Mammary epithelial cell (primary cell): ENCODE measurements at places on chromosomes 2 and 18. TPM values are rescaled to one million over a fixed set of nuclear protein-coding genes. Genes with fewer than 3 reads are reported as not detected.

The SLC4A3 gene
- total RNA-seq, result 12.5 TPM

The LYG2 gene
- not detected in 2 replicates for total RNA-seq

The BOLL gene
- not detected in 2 replicates for total RNA-seq

The VAMP8 gene
- total RNA-seq, result 92.2 and 166 TPM in 2 replicates

The IL36A gene
- total RNA-seq, result not detected

The NAT8 gene
- not detected in 2 replicates for total RNA-seq

The GPR45 gene
- not detected in 2 replicates for total RNA-seq

The KRCC1 gene
- total RNA-seq, result 12.7 TPM

The DYNAP gene
- total RNA-seq, result not detected in 2 replicates

The OBSL1 gene
- 28.1 and 32.6 TPM in 2 replicates for total RNA-seq

The PPP1R1C gene
- total RNA-seq, result 2.5 TPM

The SIX3 gene
- total RNA-seq, result not detected

The VRK2 gene
- total RNA-seq, result 27.5 TPM

The USP40 gene
- total RNA-seq, result 64.3 and 64.9 TPM in 2 replicates

The SPATA3 gene
- total RNA-seq, result not detected in 2 replicates

The RFTN2 gene
- not detected in 2 replicates for total RNA-seq

The ATG4B gene
- 68.3 and 70.3 TPM in 2 replicates for total RNA-seq

The CTAGE1 gene
- not detected in 2 replicates for total RNA-seq

The ITGB1BP1 gene
- 20.3 TPM for total RNA-seq

The MAT2A gene
- 204 and 257 TPM in 2 replicates for total RNA-seq

The CYS1 gene
- total RNA-seq, result 3.5 TPM

The APOB gene
- total RNA-seq, result not detected

The AFF3 gene
- total RNA-seq, result 0.03 TPM in 1 of 2 replicates, not detected in the other

The LOXHD1 gene
- not detected for total RNA-seq

The TRABD2A gene
- total RNA-seq, result 20.7 TPM

The CD226 gene
- 4.5 and 5.2 TPM in 2 replicates for total RNA-seq

The PSME4 gene
- 78.8 and 131 TPM in 2 replicates for total RNA-seq

The CFAP53 gene
- total RNA-seq, result 0.67 TPM

The ASB18 gene
- total RNA-seq, result not detected in 2 replicates
